ENCODE measurements at places on chromosomes 5 and 9.

- DNase-seq = no peak
These were observed 10.6 kb downstream of the PLEKHG4B start for GRCh38 chr5:102411-103043.

DNA sequence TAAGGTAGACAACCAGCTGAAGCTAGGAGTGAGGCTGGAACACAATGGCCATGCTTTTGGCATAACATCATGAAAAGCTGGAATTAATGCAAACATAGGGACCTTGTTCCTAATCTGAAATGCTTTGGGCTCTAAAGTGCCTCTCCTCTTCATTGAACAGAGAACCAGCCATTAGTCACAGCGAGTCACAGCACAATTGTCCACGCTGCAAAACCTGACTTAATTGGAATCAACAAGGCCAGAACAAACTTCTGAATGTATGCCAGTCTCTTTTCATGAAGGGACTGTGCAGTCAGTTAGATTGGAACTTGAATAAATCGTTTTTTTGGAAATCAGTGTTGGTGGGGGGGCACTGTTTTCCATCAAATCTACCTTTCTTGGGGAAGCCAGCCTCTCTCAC is 96.5 kb downstream of the JAKMIP2 start:
- DNase-seq = no peak

DNA sequence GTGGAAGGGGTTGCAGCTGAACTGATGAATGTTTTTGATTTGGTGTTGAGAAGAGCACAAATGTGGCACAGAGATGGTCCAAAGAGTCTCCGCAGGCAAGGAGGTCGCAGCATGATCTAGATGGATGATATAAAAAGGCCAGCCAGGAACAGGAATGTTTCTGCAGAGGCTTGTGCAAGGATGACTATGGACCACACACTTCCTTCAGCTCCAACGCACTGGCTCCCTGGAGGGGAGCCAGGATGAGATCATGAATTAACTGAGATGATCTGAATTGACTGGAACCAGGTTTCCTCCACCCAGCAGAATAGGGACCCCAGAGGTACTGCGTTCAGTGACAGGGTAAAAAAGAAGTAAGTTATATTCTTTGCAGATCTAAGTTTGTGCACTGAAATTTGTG is 89.0 kb downstream of the ARSB start:
- no peak for DNase-seq

DNA sequence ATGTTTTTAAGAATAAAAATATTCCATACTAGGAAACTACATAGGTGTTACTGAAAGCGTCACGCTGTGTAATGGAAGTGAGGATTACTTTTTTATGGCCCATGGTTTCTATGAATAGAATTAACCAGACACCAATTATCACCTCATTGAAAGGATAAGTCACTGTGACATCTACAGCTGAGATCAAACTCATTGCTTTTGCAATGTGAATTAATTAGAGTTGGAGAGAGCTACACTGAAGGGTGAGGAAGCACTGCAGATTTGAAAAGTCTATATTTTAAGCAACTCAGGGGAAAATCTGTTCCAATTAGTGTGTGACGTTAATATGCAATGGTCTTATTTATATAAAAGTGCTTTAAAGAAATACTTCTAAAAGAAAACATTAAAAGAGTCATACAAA is 1300.1 kb upstream of the DMAC1 start:
- no peak for DNase-seq

DNA sequence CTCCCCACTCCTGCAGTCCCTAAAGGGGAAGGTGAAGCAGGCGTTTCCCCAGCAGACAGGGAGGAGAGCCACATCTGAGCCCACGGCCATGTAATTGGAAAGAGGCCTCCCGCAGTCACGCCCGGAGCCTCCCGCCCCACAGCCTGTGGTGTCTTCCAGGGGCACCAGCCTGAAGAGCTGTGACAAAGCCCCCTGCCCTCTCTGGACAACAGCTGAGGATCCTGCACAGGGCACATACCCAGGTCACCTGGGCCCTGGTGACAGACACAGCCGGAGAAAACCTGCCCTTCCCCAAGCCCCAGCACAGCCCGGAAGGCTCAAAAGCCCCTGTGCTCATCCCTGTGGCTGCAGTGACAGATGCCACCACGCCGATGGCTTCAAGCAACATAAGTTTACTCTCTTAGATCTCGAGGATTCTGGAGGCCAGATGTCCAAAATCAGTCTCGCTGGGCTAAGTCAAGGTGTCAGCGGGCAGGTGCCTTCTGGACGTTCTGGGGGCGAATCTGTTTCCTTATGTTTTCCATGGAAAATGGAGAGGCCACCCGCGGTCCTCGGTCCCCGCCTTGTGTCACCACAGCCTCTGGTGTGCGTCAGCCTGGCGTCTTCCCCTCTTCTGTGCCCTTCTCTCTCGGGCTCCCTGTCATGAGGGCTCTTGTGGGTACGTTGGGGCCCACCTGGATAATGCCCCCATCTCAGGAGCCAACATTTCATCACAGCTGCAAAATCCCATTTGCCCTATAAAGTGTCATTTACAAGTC is 71.5 kb downstream of the PSMB7 start:
- no peak for DNase-seq

DNA sequence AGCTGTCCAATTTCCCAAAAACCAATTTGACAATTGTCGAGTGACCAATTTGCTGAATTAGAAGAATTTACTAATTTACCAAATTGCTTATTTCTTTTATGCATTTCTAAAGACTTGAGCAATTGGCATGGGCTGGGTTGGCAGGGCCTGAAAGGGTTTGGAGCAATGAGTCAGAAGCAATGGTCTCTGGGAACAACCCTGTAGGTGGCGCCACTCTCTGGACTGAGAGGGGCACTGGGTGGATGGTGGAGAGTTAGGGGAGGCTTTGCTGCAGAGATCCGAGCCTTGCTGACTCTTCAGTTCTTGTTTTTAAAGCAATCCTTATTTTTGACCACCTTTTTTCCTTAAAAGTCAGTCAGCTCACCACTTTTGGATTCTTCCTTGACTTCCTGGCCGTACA is 71.5 kb upstream of the RPS23 start:
- peak; percentile 25 for DNase-seq

DNA sequence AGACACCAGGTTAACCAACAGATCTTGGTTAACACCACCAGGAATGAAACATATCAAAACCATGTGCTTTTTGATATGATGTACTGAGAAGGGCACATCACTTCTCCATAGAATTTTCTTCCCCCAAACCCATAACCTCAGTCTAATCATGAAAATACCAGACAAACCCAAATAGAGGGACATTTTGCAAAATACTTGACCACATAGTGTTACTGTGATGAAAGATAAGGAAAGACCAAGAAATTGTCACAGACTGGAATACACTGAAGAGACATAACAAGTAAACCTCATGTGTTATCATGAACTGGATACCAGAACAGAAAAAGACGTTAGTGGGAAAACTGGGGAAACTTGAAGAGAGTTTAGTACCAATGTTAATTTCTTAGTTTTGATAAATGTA is 74.9 kb upstream of the VCAN start:
- no peak for DNase-seq

DNA sequence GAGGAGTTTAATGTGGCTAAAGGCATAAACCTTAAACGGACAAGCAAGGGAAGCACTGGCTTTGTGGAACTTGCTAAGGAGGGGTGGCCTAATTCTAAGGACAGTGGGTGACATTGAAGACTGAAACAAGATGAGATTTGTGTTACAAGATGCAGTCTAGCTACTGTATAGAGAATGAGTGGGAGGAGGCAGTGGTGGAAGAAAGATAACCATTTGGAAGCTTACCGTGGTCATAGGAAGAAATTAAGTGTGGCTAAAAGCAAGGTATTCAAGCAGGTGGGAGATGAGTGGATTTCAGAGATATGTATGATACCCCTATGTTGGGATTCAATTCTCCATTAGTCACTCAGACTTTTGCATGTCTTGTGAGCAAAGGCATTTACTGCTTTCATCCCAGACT is 4.6 kb downstream of the PAM start:
- DNase-seq = no peak

DNA sequence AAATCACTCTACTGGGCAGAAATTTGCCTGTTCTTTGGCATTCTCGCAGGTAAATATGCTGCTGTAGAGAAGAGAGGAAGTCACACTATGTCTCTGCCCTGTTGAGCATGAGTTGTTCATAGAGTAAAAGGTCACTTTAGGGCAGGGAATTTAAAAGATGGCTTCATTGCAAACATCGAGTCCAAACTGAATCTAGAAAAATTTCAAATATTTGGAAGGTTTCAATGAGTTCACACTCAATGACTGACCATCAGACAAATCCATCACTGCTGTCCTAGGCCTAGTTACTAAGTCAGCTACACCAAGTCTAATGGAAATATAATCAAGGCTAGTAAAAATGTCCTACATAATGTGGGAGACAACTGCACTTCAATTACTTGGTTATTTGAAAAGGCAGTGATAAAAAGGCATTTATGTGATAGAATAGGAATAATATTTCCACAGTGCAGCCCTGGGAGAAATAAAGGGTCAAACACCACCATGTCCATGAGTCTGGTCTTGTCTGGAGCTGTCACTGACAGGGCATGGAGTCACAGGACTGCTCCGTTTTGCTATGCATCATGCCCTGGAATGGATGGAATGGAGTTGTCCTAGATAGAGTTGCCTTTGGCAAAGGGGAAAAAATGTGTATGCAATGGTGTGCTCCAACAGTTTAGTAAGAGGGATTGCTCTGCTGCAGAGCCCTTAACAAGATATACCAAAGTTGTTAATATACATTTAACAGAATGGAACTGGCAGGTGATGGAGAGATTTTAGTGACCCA is 218.5 kb upstream of the DAPK1 start:
- no peak for DNase-seq

- DNase-seq = no peak
These were observed 1026.9 kb downstream of the PTPRD start for GRCh38 chr9:9585920-9586319.

GRCh38 chr5:90096415-90097081 is 313.0 kb downstream of the CETN3 start:
- no peak for DNase-seq

DNA sequence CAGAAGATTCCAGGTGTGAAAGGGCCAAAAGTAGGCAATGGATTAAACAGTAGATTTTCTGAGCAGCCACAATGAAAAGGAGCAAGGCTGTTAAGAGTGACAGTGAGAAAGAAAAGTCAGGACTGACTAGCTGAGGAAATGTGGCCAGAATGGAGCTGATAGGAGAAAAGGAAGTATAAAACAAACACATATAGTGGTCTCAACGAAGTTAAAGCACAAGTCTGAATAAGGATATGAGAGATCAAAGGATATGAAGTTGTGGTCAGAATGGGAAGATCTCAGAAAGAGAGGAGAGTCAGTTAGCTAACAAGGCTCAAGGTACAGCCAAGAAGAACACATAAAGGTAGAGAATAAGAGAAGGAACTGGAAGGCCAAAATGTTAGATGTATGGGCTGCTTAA is 39.9 kb downstream of the FNIP1 start:
- no peak for DNase-seq

- DNase-seq = no peak
These were observed 8.0 kb upstream of the PCA3 start for GRCh38 chr9:76756268-76756640.

Measured in GM13976 (cell line).